ENCODE measurements at places on chromosomes 12 and 14. TPM values are rescaled to one million over a fixed set of nuclear protein-coding genes. Genes with fewer than 3 reads are reported as not detected.

DNA sequence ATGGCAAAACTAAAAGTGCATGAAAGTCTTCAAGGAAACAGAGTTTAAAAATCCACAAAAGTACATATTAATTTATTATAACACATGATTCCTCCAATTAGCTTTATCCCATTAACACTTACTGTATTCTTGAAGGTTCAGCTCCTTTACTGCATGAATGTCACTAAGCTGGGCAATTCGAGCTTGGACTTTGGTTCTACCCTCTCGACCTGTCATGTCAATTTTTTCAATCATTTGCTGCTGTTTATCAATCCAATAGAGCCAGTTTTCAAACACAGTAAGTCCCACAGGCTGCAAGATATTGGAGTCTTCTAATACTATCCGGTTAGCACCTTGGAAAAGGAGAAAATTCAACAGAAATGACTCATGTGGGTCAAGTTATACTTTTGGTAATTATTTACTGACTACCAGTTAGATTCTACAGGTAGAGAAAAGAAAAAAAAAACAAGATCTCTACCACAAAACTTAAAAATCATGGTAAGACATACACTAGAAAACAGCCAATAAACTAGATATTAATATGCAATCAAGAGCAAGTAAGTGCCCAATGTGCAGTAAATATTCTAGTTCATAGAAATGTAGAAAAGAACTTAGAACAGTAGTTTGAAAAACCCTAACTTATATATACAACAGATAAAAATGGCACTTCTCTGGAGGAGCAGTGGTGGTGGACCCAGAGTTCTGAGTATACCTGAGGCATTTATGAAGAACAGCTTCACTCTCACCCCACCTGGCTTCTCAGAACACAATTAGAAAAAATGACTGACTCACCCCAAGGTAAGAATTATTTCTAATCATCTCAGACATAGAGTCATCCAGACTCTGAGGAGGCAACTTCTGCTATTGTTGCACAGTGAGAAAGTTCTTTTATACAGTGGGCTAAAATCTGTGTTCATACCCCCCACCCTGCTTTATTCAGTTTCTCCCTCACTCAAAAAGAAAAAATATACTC is 67.7 kb downstream of the BCL2L14 start:
- no peak overlapping the region for H3K4me3 ChIP-seq
- H3K27me3 ChIP-seq, result no peaks in the 10 kb centered on the region
- no peak for DNase-seq
- no peaks in the 10 kb centered on the region for H3K4me1 ChIP-seq

DNA sequence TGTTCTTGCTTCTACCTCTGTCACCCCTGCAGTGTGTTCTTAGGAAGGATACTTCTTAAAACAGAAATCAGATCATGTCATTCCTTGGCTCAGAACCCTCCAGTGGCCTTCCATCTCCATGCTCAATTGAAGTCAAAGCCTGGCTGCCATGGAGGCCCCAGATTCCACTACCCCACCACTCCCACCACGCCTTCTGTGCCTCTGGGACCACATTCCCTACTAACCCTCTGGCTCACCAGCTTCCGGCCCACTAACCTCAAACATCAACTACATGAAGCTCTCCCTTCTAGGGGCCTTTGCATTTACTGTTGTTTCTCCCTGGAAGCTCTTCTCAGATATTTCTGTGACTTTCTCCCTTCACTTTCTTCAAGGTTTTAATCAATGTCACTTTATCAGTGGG is 76.1 kb upstream of the REP15 start:
- no peak overlapping the region for H3K4me3 ChIP-seq
- H3K27me3 ChIP-seq, result no peaks in the 10 kb centered on the region
- DNase-seq, result no peak
- H3K36me3 ChIP-seq, result no peaks in the 10 kb centered on the region
- H3K27ac ChIP-seq, result no peak overlapping the region

DNA sequence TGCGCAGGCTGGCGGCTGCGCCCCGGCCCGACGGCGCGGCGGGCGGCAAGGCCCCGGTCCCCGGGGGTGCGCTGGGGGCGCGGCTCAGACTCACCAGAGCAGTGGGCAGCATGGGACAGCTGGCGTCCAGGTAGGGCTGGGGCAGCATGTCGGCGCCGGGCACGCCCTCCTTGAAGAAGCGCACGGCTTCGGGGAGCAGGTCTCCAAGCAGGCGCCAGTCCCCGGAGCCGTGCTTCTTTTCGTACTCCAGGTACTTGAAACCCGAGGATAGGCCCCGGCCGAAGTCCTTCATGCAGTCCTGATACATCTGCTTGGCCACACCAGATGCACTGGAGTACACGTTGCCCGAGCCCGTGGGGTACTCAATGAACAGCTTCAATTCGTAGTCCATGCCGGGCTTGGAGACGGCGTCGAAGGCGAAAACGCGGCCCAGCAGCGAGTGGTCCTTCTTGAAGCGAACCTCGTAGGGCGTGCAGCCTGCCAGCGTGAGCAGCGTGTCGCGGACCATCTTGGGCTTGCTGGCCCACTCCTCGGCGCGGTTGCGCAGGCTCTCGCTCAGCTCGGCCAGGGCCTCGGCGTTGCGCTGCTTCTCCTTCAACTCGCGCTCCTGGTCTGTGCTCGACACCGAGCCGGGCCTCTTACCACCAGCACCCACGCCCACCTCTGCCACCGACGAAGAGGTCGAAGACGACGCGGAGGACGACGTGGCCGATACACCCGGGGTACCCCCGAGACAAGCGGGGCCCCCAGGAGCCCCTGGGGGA is 2.2 kb downstream of the IRF2BPL start:
- H3K4me3 ChIP-seq, result peak overlapping the region; percentile 96
- H3K36me3 ChIP-seq, result no peaks in the 10 kb centered on the region
- H3K27ac ChIP-seq, result peak overlapping the region; percentile 99
- no peaks in the 10 kb centered on the region for H3K27me3 ChIP-seq
- peaks cover 34% of the 10 kb centered on the region for H3K4me1 ChIP-seq
- DNase-seq, result peak; percentile 75

DNA sequence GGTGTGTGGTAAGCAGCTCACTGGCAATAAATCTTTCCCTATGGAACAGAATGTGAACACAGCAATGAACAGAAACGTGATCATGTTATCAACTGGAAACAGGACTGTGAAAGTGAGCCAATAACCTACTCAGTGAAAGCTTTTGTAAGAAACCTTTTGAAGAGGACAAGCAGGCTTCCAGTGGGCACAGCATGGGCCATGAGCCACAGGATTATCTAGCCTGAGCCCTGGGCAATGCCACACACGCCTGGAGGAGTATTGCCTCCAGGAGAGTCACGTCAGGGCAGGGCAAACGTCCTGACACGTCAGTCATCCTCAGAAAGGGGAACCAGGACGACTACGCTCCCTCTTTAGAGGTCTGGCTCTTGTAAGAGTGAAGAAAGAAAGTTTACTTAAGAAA is 32.3 kb downstream of the NRDE2 start:
- no peak overlapping the region for H3K4me3 ChIP-seq
- H3K36me3 ChIP-seq, result peaks cover 12% of the 10 kb centered on the region
- no peak for DNase-seq
- no peak overlapping the region for H3K27ac ChIP-seq
- no peaks in the 10 kb centered on the region for H3K27me3 ChIP-seq

DNA sequence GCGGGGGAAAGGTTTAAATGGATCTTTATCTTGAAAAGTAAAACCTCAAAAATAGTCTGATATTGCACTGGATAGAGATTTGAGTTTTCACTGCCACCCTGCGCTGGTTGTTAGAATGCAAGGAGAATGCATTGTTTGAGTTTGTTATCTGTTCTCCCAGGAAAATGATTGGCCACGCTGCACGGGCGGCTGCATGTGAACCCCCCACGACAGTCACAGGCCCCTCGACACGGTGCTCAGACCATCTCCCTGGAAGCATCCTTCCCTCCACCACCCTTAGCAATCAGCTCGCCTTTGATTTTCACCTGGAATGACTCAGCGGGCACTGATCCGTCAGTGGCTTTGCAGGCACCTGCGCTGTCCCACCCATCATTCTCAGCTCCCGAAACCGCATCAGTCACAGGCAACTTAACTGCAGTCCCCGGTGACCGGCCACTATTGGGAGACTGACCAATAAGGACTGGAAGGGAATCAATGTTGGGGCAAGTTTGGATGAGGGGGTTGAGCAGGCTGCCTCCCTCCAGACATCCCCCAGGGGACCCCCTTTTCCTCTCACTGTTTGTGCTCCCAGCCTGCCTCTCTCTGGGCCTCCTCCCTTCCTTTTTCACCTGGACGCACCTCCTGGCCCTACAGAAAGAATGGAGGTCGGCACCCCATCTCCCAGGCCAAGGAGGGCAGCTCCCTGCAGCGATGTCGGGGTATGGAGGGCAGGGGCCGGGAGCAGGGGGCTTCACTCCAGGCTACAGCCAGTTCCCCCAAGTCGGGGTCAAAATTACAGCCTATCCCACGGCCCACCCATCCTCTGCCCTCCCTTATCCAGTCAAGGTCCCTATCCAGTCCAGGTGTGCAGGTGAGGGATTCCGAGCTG is 28.5 kb upstream of the C14orf180 start:
- H3K27me3 ChIP-seq, result peaks cover 5% of the 10 kb centered on the region
- no peaks in the 10 kb centered on the region for H3K36me3 ChIP-seq
- H3K4me3 ChIP-seq, result no peak overlapping the region
- no peak for DNase-seq
- no peak overlapping the region for H3K27ac ChIP-seq

The RBP5 gene
- not detected for total RNA-seq

The KRT78 gene
- total RNA-seq, result not detected

DNA sequence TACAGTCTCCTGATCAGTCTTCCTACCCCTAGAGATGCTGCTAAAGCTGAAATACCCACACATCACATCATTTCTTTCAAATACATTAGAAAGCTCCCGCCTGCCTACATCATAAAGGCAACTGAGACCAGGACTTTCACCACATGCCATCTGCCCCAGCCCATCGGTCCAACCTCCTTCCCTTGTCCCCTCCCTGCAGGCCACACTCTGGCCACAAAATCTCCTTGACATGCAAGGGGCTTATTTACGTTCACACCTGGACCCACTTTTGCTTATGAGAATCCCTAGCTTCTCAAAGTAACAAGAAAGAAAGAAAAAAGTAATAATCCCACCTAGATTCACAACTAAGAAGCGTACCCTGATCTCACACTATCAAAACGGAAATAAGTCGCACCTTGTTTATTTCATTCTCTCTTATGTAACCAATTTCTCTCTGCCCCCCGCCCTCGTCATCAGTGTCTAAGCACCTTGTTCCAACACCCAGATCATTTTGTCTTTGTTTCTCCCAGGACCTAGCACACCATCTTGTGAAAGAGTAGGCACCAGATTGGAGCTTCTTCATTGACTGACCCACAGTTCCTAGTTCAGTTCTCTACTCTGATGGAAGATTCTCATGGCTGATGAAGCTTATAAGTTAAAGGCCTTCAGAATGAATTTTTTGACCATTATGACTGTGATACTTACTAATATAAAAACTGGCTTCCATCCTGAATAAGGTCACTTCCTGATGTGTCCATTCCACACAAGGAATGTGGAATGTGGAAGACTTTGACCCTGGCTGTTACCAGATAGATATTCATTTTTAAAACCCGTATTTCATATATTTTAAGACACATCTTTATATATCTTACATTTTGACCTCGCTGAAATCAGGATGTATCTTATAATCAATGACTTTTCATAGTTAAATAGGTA is 7.7 kb downstream of the WSB2 start:
- peaks cover 29% of the 10 kb centered on the region for H3K36me3 ChIP-seq
- DNase-seq, result peak; percentile 52
- peak overlapping the region; percentile 3 for H3K4me3 ChIP-seq

GRCh38 chr12:56288705-56289387 is 11.3 kb downstream of the CS start:
- peaks cover 14% of the 10 kb centered on the region for H3K36me3 ChIP-seq
- H3K27ac ChIP-seq, result no peak overlapping the region
- no peak for DNase-seq
- no peak overlapping the region for H3K4me3 ChIP-seq

- H3K27me3 ChIP-seq, result no peaks in the 10 kb centered on the region
- no peak overlapping the region for H3K4me3 ChIP-seq
- no peak for DNase-seq
- H3K36me3 ChIP-seq, result no peaks in the 10 kb centered on the region
- no peak overlapping the region for H3K27ac ChIP-seq
Observed at GRCh38 chr12:21545557-21545956, 19.5 kb downstream of the SPX start.

DNA sequence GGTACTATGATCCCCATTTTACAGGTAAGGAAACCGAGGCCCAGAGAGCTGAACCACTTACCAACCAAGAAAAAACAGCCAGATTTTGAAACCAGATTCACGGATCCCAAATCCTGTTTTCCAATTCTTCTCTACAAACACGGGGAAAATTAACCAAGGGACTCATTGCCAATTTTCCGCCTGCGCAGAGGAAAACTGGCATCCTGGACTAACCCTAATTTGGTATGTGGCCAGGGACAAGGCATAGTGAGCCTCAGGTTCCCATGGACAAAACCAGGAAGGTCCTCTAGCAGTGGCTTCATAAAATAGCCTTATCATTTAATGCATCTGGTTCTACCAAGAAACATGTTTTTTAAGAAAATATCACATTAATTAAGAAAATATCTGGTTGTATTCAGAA is 517.3 kb downstream of the MED13L start:
- no peak for DNase-seq
- H3K27ac ChIP-seq, result no peak overlapping the region
- H3K4me1 ChIP-seq, result no peaks in the 10 kb centered on the region
- no peaks in the 10 kb centered on the region for H3K27me3 ChIP-seq
- no peak overlapping the region for H3K4me3 ChIP-seq

DNA sequence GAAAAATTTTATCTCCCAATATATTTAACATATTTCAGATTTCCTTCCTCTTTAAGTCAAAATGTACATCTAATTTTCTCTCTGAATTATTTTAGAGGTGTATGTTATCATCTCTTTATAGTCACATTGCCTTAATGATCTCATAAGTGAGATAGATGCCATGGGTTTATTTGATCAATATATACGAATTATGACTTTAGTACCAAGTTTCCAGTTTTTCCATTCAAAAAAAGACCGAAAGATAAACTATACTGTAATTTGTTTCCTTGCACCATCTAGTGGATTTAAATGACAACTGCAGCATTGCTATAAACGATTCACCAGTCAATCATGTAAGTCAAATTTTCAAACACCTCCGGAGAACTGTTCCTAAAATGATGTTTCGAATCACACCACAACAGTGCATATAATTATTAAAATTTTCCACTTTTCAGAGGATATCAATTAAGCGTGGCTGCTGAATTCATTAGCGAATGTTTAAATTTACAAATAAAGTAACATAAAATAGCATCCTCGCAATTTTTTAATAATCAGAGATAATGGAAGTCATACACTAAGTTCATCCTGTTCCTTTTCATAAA is 419 bp upstream of the ATXN7L3B start:
- H3K4me3 ChIP-seq, result peak overlapping the region; percentile 95
- DNase-seq, result peak; percentile 78
- peak overlapping the region; percentile 95 for H3K27ac ChIP-seq
- H3K27me3 ChIP-seq, result no peaks in the 10 kb centered on the region
- H3K36me3 ChIP-seq, result 0 out of 2 replicates have a peak, but pooled peaks cover 6% of the 10 kb centered on the region
- H3K4me1 ChIP-seq, result peaks cover 30% of the 10 kb centered on the region

DNA sequence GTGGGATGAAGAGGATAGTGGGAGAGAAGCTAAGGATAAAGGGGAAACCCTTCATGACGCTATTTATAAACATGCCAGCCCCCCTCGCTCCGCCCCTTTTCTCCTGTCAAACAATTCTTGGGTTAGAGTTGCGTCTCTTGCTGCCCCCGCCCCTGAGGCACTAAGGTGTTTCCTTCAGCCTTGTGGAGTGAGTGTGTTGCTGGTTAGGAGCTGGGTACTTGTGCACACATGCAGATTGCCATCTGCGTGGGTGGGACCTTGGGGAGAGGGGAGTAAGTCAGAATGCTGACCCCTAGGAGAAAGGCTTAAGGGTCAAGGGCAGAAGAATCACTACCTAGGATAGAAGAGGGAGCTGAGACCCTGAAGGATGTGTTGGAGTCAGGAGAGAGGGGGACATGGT is 5.4 kb downstream of the FOXJ2 start:
- peaks cover 22% of the 10 kb centered on the region for H3K36me3 ChIP-seq
- H3K27me3 ChIP-seq, result no peaks in the 10 kb centered on the region
- no peak overlapping the region for H3K4me3 ChIP-seq
- H3K4me1 ChIP-seq, result peaks cover 42% of the 10 kb centered on the region

Data from GM23248 (cell line).